ENCODE measurements at places on chromosomes 2 and 18. TPM values are rescaled to one million over a fixed set of nuclear protein-coding genes. Genes with fewer than 3 reads are reported as not detected.

YPEL5 gene
- total RNA-seq = 33.5 TPM

CASP8 gene
- 7.6 TPM for total RNA-seq

HOXD4 gene
- not detected for total RNA-seq

DNA sequence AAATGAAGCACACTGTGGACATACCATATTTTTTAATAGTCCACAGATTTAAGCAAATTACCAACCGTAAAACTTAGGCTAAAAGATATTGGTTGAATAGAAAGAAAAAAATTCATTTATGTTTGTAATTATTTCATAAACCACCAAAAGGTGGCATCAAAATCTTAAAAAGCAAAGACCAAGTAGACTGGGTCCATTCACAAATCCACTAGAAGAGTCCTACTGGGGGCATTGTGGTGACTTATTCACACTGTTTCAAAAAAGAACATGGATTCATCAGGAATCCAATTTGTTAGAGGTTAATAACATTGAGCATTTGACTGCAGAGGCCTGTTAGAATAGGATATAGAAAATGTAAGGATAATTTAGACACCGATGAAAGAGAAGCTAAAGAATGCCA, 194.9 kb upstream of the KYNU start:
- DNase-seq = no peak

- DNase-seq = no peak
Measured at GRCh38 chr2:200615247-200615646, 29.4 kb downstream of the AOX1 start.

GRCh38 chr2:10519394-10519740, 71.2 kb upstream of the ODC1 start:
- no peak for DNase-seq

GRCh38 chr18:49948975-49949374, 135.6 kb upstream of the ACAA2 start:
- DNase-seq = no peak

DNA sequence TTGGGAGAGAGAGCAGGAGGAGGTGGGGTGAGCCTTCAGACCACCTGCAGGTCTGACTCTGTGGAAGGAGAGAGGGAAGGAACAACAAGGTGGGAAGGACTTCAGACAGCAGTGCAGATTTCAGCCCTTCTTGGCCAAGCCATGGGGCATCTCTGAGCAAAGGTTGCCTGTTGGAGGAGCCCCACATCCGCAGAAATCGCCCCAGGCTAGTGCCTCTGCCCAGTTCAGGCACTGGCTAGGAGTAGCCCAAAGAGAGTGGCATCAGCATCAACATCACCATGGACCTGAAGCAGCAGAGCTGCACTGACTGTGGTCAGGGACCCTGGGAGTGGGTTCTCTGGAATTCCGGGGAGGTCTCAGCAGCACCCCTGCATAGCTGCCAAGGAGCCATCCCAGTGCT, 10.2 kb downstream of the GPR55 start:
- no peak for DNase-seq

DNA sequence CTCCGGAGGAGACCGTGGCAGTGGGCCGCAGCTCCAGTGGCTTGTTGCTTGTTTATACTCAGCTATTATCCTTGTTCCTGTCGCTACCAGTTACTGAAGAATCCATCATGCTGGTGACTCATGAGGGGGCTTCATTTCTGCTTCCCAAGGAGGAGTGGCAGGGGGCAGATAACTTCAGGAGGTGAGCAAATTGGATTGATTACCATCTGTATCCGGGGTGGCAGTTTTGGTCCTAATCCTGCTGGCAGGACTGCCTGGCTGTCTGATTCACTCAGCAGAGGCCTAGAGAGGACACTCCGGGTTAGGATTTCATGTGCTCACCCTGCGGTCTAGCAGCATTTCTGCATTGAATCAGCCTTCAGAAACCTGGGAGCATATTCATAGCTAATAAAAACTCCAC, 230.0 kb downstream of the ACTR3 start:
- no peak for DNase-seq

- no peak for DNase-seq
Measured at GRCh38 chr2:128473175-128474035, 154.7 kb upstream of the HS6ST1 start.

- DNase-seq = no peak
Measured at GRCh38 chr2:180205621-180206235, 198.6 kb upstream of the CWC22 start.

DNA sequence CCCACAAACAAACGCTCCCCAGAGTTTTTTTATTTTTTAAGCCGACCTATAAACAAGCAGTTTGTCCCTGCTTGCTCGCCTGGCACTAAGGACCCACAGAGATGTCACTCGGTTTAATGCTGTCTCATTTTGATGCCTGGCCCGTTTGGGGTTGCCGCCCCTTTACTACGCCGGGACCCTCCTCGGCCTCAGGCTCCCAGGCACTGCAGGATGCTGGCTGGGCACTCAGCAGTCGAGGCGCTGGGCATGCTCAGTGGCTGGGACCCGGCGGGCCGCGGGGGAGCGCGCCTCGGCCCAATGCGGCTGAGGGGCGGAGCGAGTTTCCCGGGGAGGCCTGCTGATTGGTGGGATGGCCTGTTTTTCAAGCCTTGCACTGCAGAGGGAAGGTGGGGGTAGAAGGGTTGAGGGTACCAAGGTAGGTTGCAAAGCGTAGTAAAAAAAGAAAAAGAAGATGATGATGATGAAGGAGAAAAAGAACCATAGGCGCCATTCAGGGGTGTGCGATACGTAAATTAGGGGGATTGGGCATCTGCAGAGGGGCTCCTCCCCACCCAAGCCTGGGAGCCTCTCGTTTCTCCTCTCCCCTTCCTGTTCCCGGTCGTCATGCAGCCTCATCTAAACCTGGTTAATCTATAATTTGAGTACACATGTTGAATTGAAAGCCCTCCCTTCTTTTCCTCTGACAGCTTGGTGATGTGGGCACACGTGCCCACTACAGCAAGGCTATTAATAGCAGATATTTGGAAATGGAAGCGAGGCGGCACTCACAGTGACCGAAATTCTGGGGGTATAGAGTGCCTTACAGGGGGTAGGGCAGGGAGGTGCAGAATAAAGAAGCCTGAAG, 1.5 kb upstream of the IRS1 start:
- peak; percentile 95 for DNase-seq
